MM.1S (cell line): ENCODE measurements at places on chromosomes 12 and 14.

DNA sequence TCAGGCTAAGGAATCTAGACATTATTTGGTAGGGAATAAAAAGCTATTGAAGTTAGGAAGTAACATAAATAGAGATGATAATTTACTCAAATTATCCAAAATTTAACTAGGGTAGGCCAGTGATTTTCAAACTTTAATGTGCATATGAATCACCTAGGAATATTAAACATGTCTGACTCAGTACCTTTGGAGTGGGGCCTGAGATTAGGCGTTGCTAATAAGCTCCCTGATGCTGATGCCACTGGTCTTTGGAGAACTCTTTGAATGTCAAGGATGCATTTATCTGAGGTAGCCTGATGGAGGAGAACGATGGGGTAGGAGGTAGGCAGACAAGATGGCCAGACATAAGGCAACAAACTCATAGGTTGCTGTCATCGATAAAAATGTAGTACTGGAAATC, 33.2 kb downstream of the EFCAB11 start:
- no peak for DNase-seq

DNA sequence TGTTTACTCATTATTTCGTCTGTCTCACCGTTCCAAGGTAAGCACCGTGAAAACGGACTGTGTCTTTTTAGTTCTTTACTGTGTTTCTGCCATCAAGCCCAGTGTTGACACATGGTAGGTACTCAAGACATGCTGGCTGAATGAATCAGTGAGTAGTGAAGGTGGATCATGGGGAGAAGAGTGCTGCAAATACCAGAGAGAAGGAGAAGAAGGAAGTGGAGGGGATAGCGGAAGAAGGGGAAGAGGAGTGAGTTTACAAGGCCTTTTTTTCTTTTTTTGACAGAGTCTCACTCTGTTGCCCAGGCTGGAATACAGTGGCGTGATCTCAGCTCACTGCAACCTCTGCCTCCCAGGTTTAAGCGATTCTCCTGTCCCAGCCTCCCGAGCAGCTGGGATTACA, 54.6 kb downstream of the ETV6 start:
- no peak for DNase-seq

DNA sequence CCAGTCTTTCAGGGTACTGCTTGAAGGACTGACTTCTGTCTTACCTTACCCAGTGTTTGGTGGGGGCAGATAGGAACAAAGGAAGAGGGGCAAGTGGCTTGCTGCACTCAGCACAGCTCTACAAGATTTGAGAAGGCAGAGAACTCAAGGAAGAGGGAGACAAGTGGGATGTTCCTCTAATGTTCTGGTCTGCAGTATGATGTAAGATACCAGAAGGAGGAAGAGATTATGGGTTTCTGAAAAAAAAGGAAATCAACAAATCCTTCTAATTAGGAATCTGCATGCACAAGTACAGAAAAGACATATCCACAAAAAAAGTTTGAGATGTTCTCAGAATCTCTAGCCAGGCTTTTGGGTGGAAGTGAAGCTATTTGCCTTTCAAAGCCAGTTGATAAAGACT, 37.1 kb downstream of the USP15 start:
- DNase-seq: no peak

- peak; percentile 57 for DNase-seq
Observed at GRCh38 chr12:100554608-100555077, 18.8 kb upstream of the GAS2L3 start.

DNA sequence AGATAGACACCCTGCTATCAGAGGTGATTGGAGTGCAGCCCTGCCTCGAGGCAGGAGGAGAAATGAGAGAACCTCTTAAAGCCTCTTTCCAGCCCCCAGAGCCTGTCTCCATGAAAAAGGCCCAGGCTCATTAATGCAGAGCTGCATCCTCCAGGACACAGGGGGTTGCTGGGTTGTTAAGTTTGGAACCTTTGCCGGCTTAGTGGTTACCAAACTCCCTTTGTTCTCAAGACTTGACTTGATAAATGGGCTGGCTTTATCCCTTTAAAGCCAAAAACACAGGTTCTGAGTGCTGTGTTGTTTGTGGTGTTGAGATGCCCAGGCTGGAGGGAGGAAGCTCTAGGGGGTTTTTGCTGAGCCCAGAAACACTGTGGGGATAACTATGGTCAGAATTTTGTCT, 71.0 kb downstream of the DAD1 start:
- no peak for DNase-seq

GRCh38 chr12:109432842-109433304, 44.2 kb downstream of the KCTD10 start:
- peak; percentile 79 for DNase-seq

DNA sequence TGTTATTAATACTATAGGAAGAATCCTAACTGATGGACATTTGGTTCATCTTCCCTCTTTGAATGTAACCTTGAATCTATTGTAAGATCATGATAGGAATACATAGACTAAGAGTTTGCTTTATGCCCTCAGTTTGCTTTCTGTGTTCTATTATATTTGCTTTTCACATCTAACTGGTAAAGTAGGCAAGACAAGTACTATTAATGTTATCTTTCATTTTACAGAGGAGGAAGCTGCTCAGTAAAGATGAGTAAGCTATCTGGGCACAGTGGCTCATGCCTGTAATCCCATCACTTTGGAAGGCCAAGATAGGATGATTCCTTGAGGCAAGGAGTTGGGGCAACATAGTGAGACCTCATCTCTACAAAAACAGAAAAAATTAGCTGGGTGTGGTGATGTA, 103.0 kb downstream of the TMTC2 start:
- DNase-seq: no peak

DNA sequence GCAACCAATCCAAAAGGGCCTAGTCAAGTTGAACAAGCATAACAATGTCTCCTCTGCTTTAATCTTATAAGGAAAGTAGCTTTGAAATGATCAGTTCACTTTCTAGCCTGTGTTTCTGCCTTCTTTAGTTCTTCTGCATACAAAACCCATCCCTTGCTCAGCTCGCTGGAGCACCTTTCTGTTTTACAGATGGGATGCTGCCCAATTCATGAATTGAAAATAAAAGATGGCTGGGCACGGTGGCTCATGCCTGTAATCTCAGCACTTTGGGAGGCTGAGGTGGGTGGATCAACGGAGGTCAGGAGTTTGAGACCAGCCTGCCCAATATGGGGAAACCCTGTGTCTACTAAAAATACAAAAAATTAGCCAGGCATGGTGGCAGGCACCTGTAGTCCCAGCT, 4.5 kb upstream of the RFC5 start:
- no peak for DNase-seq

- DNase-seq: no peak
Observed at GRCh38 chr14:50037852-50038251, 78.5 kb downstream of the VCPKMT start.

DNA sequence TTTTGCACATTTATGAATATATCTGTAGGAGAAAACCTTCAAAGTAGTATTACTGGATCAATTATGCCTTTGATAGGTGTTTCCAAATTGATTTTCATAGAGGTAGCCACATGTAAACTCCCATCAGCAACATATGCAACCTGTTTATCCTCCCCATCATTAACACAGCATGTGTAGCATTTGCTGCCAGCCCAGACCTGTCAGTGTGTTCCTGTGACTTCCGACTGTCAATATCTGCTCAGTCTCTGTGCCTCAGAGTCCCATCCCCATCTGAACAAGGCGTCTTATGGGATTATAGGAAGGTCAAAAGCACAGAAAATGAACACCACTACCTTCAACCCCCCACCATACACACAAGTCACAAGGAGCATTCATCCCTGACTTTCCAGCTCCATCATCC, 9.5 kb upstream of the CAPRIN2 start:
- DNase-seq: no peak

- no peak for DNase-seq
Observed at GRCh38 chr14:96682401-96682800, 114.8 kb upstream of the VRK1 start.

DNA sequence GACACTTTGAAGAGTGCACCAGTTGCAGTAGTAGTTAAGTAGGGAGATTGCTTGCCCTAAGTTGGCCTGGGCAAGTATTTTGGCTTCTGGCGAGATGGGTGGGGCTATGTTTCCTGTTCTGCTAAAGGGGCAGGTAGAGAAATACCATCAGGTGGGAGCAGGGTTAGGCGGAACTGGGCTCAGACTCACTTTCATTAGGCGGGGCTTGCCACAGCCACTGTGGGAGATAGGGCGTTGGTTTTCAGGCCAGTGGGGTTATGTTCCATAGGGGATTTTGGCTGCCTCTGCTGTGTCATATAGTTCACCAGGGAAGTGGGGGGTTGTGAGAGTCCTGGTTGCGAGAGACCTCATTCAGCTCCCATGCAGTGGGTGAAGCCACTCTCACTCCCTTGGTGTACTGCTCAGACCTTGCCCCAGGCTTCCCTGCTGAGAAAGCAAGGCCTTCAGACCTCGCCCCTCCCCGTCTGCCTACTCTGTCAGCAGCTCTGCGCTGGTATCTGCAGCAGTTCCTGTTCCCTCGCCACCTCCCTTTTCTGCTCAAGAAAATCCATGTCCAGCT, 43.3 kb downstream of the AEBP2 start:
- DNase-seq: no peak

GRCh38 chr14:71752111-71752738, 180.0 kb upstream of the RGS6 start:
- DNase-seq: no peak

DNA sequence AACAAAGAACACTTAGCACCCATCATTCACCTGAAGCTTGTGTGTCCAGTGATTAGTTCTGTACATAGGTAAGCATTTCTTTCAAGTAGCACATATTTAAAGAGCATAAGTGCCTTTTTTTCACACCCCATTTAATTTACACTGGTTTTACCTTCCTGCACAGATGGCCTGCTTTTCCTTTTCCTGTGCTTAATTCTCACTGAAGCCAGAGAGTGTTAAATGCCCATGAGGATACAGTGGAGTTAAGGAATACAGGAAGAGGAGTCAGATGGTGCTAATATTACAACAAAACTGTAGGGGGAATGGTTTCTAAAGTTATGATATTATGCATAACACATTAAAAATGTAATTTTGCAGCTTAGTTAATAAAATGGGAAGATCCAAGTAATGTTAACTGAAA, 31.0 kb upstream of the SLC38A1 start:
- DNase-seq: no peak

GRCh38 chr12:6047249-6048237, 76.9 kb downstream of the VWF start:
- DNase-seq: no peak

DNA sequence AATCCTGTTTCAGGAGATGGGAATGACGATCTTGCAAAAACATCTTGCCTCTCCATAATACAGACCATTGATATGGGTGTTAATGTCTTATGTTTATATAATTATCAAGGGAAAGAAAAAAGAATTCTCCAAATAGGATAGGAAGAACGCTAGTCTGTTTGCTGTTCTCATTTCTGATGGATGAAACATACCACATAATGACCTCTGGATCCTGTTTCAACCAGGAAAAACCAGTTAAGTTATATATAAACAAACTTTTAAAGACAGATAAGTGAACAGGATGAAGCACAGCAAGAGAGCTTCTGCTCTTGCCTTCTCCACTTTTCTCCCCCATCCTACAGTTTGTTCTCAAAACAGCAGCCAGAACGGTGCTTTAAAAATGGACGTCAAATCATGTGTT, 27.8 kb downstream of the COQ6 start:
- DNase-seq: no peak

DNA sequence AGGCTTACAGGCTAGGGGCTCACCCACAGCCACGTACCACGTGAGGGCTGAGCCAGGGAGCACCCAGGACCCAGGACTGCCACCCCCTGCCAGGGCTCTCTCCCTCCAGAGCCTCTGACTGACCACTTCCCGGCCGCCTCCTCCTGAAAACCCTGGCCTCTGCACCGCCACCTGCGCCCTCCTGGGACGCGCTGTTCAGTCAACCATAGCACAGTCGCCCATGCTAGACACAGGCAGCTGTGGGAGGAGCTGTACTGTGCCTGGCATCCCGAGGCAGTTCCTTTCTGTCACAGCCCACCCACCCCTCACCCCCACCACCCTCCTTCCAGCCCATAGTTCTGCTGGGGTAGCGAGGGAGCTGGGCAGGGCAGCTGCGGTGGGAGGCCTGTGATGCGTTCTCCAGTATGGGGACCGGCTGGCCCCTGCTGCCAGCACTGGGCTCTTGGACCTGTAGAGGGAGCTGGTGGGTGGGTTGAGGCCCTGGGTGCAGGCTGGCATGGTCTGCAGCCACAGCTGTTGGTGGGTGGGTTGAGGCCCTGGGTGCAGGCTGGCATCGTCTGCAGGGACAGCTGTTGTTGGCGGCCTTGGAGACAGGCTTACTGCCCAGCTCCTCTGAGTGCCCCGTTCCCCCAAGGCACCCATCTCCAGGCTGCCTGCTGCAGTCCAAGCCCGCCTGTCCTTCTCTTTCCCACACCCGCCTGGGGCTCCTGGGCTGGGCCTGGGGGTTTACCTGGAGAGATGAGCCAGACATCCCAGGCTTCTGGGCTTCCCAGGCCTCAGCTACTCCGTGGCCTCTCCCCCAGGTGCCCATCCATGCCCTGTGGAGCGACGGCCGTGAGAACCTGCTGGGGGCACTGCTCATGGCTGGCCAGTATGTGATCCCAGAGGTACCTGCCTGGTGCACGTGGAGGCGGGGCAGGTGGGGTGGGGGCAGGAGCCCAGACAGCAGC, 11.5 kb downstream of the ASPG start:
- no peak for DNase-seq

DNA sequence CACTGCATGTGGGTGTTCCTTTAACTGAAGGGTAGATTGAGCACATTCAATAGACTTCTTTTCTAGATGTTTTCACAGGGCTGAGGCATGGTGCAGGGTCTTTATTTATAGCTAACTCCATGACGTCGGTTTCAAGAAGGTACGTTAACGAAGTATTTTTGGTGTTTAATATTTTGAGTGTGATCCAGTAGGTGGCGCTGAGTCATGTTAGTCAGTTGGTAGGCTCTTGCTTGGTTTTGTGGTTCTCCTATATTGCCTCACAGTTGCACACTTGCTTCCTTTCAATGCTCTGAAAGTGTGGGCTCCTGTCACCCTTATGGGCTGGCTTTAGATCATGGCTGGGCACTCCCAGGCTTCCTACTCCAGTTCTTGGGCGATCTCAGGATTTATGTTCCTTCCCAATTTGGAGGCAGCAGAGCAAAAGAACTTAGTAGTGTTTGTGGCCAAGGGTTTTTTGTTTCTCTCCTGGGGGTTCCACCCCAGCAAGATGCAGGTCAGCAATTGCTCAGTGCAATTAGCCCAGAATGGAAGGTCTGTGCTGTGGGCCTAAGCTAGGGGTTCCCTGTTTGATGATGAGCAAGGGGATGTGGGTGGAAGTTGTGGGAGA, 471.6 kb upstream of the FOXG1 start:
- peak; percentile 7 for DNase-seq
